ENCODE measurements at places on chromosomes 7 and 10.

GRCh38 chr7:98816241-98816640 lies 53.6 kb downstream of the TMEM130 start:
- no peak for DNase-seq

DNA sequence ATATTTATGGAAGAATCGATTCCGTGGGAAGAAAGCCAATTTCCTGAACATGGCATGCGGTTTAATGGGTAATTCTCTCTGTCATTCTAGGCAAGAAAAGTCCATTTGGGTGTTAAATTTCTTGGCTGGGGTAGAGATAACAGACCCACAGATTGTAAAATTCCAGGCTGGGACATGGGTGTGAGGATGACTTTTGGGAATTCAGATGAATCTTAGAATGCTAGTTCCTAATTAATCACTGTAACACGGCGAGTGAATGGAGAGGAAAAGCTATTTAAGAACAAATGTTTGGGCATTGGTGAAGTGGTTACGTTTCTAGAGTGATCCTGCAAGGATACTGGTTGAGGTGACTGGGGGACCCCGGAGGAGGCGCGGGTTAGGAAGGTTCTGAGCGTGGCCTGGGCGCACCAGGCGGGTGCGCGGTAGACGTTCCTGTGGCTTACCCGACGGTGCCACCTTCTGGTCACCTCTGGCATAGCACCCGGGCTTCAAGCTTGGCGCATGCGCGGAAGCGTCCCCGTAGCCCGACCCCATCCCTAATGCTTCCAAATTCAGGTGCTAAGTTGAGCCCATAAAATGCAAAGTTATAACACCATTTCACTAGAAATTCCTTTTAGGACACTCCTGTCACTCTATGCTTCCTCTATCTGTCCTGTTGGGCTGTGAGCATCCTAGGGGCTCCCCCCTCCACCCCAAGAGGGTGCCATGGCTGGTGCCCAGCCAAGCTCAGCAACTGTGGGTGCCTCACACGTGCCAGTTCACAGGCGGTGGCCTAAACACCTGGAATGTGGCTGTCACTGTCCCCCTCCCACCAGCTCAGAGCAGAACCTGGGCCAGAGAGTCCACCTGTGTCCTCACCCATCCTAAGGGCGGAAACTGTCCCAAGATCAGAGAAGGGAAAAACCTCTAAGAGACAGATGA lies 104.4 kb downstream of the PTPRE start:
- DNase-seq = peak; percentile 36

- DNase-seq = no peak
Measured at GRCh38 chr7:106262221-106262881, 22.4 kb downstream of the NAMPT start.

DNA sequence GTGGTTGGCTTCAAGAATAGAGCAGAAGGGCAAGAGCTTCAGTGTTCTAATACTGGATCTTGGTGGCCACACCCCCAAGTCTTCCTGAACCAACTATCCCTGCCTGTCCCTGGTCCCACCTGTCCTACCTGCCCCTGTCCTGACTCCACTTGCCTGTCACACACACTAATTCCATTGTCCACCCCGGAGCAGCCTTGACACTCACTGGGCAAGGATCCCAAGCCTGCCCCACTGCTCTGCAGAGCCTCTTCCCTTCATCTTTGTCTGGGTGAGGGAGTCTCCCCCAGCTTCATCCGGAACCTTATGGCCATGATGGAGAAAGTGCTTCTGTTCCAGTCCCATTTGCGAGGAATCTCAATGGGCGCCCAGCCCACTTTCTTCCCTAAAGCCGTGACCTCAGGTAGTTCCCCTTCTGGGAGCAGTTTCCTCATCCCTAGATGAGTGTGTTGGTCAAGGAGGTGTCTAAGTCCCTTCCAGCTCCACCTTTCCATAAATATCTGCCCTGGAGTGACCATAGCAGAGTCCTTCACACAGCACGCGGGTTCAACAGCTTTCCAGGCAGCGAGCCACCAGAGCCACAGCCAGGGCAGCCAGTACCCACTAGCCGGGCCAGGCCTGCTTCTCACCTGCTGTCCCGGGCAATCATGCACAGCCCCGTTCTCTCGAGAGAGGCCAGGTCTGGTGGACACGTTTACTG lies 61.5 kb downstream of the VIPR2 start:
- no peak for DNase-seq

DNA sequence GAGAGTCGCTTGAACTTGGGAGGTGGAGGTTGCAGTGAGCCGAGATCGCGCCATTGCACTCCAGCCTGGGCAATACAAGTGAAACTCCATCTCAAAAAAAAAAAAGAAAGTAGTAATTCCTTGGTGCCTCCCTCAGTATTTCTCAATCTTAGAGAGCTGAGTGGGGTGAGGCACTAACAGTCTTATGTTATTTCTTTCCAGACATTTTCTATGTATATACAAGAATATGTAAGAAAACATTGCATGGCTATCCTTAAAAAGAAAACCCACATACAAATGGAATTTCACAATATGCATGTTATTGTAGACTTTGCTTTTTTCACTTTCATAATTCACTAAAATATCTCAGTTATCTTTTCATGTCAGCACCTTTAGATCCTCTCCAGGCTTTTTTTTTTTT lies 13.6 kb upstream of the SLF2 start:
- no peak for DNase-seq

DNA sequence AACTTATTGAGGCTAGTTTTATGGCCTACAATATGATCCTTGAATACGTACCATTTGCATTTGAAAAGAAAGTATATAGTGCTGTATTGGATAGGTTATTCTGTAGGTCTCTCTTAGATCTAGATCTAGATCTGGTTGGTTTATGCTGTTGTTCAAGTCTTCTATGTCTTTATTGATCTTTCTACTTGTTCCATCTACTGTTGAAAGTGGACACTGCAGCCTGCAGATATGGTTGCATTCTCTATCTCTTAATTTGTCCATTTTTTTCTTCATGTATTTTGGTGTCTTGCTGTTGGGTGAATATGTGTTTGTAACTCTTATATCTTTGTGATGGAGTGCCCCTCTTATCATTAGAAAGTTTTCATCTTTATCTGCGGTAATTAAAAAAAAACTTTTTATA lies 139.4 kb upstream of the PCDH15 start:
- DNase-seq = no peak

GRCh38 chr10:102555781-102556328 lies 52.1 kb downstream of the SUFU start:
- no peak for DNase-seq

GRCh38 chr10:82468453-82468852 lies 593.5 kb downstream of the NRG3 start:
- no peak for DNase-seq

- DNase-seq = no peak
Measured at GRCh38 chr10:115963848-115964247, 309.2 kb downstream of the GFRA1 start.

- no peak for DNase-seq
Measured at GRCh38 chr7:64888901-64889685, 14.0 kb upstream of the ZNF273 start.

DNA sequence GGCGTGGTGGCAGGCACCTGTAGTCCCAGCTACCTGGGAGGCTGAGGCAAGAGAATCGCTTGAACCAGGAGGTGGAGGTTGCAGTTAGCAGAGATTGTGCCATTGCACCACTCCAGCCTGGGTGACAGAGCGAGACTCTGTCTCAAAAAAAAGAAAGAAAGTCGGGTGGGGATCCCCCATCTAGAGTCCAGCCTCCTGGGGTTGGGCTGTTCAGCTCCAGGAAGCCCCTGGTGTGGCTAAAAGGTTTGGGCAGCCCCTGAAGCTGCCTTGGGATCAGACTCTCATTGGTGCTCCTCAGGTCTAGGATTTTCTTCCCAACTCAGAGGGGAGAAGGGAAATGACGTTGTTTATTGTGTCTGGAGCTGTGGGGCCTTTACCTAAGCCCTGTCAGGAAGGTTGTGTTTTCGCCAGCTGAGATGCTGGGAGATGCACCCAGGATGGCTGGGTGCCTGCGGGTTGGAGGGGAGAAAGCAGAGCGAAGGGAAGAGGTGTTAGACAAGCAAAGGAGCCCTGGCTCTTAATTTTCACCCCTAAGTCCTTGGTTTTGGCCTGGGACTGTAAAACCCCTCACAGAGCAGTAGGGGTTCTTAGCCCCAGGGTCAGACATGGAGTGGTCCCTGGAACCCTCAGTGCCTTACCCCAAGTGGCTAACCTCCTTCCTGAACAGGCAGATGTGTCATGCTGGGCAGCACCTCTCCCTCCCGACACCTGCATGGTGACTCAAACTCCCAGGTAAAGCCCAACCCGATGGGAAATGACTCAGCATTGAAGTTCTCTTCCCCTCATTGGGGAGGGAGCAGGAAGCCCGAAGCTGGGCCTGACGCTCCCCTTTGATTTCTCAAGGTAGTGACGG lies 21.1 kb downstream of the PLAU start:
- no peak for DNase-seq

Data from HS-5 (cell line).